ENCODE measurements at places on chromosomes 4 and X.

DNA sequence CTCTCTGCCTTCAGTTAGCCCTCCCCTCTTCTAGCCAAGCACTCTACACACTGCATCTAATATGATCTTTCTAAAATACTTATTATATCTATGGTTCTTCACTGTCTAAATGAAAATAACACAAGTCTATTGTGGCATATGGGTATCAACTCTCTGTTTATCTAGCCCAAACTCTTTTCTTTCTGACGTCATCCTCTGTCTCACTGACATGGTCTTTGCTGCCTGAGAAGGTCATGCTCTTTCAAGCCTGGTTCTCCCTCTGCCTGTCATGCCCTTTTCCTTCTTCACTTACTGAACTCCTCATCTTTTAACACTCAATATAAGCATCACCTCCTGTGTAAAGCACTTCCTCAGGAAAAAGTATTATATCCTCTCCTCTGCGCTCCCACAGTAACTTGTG, 672.2 kb upstream of the CT83 start:
- DNase-seq = no peak

- no peak for DNase-seq
Observed at GRCh38 chrX:8711401-8711800, 20.5 kb downstream of the ANOS1 start.

DNA sequence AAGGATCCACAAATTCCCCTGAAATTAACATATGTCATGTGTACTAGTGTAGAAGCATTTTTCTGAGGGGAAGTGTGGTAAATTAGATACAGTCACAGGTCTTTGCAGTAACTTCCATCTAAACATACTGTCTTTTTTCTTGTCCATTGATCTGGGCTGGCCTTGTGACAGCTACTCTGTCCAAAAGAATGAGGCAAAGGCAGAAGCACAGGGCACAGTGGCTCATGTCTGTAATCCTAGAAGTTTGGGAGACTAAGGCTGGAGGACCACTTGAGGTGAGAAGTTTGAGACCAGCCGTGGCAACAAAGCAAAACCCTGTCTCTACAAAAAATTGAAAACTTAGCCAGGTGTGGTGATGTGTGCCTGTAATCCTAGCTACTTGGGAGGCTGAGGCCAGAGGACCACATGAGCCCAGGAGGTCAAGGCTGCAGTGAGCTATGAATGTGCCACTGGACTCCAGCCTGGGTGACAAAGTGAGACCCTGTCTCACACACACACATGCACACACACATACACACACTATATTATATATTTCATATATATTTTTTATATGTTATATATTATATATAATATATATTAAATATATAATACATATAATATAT, 47.6 kb downstream of the HAND2 start:
- no peak for DNase-seq

- no peak for DNase-seq
Observed at GRCh38 chrX:131704136-131704695, 160.3 kb downstream of the OR13H1 start.

- no peak for DNase-seq
Observed at GRCh38 chr4:948101-948935, 16.1 kb downstream of the TMEM175 start.

GRCh38 chrX:109760209-109760921, 27.3 kb upstream of the ACSL4 start:
- no peak for DNase-seq

DNA sequence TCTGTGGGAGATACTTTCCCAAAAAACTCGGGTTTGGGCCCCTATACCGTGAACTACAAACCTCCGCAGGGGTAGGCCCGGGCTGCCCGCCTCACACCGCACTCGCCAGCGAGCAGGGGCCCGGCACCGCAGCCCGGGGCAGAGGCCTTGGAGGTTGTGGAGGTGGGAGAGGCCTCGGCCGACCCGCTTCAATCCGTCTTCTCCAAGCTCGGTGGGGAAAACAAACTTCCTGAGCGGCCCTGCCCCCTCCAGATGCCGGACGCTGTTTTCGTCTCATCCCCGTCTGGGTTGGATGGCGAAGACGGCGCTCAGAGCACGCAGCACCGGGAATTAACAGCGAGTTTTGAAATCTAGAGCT, 442 bp upstream of the MCUB start:
- peak; percentile 49 for DNase-seq

GRCh38 chrX:18886005-18886343, 97.9 kb downstream of the PHKA2 start:
- DNase-seq = no peak

DNA sequence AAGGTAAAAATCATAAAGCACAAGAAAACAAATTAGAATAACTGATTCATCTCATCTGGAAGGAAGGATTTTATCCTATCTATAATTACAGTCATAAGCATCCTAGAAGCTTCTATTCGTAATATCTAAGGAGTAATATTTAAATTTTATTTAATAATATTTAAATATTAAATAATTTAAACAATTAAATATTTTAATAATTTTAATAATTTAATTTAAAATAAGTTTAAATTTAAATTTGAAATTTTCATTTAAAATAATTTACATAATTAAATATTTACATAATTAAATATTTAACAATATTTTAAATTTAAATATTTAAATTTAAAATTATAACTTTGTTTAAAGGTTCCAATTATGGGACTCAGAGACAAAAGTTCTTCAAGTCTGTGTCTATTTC, 127.5 kb upstream of the GK2 start:
- DNase-seq = no peak

- peak; percentile 49 for DNase-seq
Observed at GRCh38 chrX:40809210-40809609, 73.9 kb upstream of the MED14 start.

DNA sequence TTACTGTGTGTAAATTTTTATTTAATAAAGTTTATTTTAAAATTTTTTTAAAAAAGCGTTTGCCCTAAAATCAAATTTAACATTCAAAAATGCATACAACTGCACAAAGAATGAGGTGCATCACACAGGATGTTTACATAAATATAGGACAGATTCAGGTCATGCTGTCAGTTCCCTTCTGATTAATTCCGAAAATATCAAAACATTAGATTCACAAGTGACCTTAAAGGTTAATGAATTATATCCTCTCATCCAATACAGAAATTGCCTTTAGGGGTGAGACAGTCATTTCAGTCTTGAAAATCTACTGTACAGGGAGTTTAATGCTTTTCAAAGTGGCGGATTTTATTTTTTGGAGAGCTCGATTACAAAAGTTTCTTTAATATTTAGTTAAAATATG, 208.7 kb upstream of the FTHL17 start:
- no peak for DNase-seq

GRCh38 chr4:110208419-110208818, 10.0 kb upstream of the ELOVL6 start:
- DNase-seq = no peak

DNA sequence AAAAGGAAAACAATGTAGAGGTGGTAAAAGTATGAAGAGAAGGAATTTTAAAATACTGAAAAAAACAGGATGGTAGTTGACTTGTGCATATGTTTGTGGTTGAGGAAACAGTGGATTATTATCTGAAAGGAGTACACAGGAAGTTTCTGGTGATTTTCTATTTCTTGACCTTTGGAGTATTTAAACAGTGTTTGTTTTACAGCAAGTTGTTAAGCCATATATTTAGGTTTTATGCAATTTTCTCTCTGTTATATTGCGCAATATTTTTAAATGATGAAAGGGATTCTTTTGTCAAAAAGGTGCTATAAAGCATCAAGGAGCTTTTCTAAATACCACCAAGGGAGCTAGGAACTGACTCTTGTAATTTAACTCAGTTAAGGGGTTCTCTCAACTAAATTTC, 343.1 kb upstream of the MAOA start:
- DNase-seq = no peak

- no peak for DNase-seq
Observed at GRCh38 chr4:89898304-89898716, 3.7 kb downstream of the MMRN1 start.

DNA sequence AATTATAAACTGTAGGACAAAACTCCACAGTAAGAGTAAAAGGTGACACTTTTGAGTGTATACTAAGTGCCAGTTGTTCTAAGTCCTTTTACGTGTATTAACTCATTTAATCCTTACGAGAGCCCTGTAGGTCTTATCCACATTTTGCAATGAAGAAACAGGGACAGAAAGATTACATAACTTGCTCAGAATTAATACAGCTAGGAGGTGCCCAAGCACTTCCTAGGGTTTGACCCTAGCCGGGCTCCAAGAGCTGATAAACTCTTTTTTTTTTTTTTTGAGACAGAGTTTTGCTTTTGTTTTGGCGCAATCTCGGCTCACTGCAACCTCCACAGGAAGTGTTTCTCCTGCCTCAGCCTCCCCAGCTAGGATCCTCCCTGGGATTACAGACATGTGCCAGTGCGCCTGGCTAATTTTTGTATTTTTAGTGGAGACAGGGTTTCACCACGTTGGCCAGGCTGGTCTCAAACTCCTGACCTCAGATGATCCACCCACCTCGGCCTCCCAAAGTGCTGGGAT, 110.4 kb downstream of the UBE2K start:
- DNase-seq = no peak

- DNase-seq = peak; percentile 63
Observed at GRCh38 chr4:186068581-186069348, at the start of gene TLR3. Gene TLR3, plus strand, starts transcription at chr4:186069156. Its CDS starts 7,464 bp downstream, at chr4:186076620.

- peak; percentile 36 for DNase-seq
Observed at GRCh38 chr4:118076958-118077766, 42.9 kb downstream of the NDST3 start.

GRCh38 chrX:70720721-70721120, 187.8 kb downstream of the TEX11 start:
- DNase-seq = no peak

DNA sequence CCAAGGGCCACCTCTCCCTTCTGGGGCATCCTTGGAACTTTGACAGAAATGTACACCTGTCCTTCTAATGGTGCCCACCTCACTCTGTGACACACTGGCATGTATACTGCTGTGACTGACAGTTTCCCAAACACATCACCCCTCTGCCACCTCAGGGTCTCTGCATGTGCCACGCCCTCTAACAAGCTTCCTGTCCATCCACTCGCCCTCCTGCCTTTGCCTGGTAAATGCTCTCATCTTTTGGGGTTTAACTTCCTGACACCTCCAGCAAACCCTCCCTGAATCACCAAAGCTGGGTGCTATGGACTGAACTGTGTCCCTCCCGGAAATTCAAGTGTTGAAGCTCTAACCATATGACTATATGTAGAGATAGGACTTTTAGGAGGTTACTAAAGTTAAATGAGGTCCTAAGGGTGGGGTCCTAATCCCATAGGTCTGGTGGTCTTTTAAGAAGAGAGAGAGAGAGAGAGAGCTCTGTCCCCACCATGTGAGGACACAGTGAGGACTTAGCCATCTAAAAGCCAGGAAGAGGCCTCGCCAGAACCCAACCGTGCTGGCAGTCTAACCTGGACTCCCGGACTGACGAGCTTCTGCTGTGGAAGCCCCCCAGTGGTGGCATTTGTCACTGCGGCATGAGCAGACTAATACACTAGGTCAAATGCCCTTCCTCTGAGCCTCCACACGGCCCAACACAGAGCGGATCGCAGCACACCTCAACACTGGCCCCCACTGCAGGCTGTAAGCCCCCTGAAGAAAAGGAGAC, 95.6 kb downstream of the AFAP1 start:
- DNase-seq = peak; percentile 89

DNA sequence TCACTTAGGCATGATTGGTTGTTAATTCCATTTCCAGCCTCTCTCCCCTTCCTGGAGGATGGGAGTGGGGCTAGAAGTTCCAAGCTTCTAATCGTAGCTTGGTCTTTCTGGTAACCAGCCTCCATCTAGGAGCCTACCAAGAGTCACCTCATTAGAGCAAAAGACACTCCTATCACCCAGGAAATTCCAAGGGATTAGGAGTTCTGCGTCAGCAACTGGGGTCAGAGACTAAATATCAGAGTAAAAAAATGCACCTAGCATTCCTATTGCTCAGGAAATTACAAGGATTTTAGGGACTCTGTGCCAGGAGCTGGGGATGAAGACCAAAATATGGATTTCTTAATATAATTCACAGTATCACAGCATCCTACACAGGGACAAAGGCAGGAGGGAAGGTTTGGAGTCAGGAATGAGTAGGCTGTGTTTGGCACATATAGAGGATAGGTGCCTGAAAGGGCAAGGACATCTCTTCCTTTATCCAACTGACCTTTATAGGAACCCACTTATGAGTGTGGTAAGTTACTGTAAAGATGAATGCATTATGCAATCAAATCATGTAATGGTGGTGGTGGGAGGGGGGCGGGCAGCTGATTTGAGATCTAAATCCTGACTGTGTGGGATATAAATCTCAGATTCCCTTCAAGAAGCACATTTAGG, 30.5 kb upstream of the LIMCH1 start:
- DNase-seq = no peak

- DNase-seq = no peak
Observed at GRCh38 chr4:161256172-161256571, 907.6 kb downstream of the FSTL5 start.

GRCh38 chrX:71609095-71609750, 9.1 kb downstream of the CXCR3 start:
- no peak for DNase-seq

GRCh38 chr4:145828802-145829485, 109.7 kb downstream of the ZNF827 start:
- DNase-seq = no peak

GRCh38 chr4:128846063-128846462, 36.6 kb downstream of the JADE1 start:
- no peak for DNase-seq

DNA sequence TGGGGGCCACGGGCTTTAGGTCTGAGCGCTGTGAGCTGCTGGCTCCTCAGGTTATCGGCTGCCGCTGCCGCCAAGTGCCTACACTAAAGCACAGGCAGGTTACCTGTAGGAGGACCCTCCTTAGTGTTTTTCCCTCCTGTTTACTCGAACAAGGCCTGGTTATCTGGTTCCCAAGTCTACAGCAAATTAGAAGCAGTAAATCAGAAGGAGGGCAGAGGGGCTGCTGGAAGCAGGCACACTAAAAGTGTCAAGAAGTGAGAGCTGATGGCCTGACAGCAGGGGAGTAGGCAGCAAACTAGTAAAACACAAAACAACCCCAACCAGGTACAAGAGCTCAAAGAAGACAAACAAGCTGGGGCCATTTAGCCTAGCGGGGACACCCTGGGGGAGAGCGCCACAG, 125.0 kb upstream of the PJA1 start:
- no peak for DNase-seq

DNA sequence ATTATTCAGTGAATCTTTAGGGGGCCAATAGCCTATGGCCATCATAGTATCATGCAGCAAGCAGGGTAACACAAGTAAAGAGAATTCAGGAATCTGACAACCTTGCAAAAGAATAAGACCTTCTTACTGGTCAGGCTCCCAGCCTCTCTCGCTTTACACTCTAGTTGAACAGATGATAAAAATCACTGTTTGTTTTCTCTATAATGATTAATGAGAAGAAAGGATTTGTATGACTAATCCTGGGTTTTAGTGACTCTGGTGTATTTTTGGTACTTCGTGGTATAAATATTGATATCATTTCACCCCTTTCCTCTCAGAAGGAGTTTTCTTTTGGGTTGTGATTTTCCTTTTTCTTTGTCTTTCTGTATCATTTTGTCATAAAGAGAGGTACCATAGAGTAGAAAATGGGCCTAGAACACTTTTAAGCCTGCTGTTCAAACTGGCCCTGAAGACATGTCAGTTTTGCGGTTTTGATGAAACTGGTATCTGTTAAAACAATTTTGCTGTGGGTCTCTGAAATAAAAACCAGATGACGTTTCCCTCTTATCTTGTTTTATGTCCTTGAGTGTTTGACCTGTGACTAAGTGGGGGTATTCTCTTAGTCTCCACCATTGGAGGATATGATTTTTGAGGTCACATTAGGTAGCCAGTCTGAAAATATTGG, 294.9 kb upstream of the TBX22 start:
- no peak for DNase-seq

GRCh38 chrX:129659141-129659540, 4.4 kb upstream of the APLN start:
- peak; percentile 57 for DNase-seq
